ENCODE measurements at places on chromosomes 5 and 9.

- DNase-seq: no peak
Measured at GRCh38 chr9:35680331-35681105, 6.8 kb downstream of the CA9 start.

DNA sequence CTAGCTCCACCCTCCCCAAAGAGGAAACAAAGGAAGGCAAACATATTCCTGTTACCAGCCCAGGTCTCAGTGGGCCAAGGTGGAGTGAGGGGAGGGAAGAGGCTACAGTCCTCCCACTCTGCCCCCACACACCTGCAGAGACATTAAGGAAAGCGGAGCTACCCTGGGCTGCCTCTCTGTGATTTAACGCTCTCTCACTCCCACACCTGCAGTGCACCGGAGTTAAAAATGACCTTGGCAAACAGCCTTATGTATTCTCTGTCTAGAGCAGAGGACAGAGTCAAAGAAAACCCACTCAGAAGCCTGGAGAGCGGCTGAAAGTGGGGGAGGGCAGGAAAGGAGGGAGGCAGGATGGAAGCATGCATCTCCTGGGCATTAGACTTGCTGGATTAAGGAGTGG is 32.7 kb downstream of the KCNIP1 start:
- no peak for DNase-seq

DNA sequence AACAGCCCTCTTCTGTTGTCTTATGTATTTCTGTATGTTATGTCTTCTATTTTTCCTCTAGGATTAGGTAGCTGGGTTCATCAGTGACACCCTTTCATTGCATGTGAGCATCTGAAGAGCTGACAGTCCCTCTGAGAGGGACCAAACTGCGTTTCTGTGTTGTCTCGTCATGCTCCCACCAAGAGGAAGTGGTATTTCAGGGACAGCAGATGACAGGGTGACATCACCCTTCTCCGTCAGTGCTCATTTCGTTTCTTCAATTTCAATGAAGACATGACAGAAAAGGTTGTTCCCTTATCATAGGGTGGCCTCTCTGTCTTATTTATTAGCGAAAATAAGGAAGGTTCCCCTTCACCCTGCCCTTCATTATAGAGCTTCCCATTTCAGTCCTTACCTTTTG is 225.9 kb upstream of the NR4A3 start:
- no peak for DNase-seq

- no peak for DNase-seq
Measured at GRCh38 chr5:96288166-96288844, 144.7 kb downstream of the PCSK1 start.

DNA sequence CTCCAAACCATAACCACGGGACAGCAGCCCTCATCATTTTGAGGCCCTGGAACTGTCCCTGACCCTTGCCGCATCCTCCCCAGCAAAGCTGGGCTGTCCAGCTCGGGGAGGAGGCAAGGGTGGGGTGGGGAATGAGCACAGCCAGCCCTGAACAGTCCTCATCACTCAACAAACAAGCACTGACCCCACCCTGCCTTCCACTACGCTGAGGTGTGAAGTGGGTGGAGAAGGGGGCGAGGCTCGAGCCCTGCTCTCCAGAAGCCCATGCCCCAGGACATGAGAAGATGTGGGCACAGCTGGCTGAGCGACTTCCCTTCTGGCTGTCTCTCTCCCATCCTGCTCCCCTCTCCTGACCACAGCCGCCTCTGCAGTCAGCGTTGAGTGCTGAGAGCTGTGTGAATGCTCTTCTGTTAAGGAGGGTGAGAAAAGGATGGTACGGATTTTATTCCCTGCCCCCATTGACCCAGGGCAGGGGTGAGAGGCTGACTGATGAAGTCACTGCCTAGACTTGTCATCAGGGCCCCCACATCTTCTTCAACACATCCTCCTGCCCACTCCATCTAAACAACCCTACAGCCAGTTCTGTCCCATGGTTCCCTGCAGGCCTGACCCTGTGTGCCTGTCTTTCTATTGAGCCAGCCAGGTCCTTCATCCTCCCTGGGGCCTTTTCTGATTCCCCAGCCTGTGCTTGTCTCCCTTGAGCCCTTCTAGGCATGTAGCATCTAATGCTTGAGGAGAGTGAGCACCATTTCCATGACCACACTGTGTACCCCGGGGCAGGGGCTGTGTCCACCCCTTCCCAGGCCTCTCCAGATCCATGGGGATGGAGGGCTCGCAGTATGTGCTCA is 276.0 kb downstream of the FSTL4 start:
- DNase-seq: no peak

DNA sequence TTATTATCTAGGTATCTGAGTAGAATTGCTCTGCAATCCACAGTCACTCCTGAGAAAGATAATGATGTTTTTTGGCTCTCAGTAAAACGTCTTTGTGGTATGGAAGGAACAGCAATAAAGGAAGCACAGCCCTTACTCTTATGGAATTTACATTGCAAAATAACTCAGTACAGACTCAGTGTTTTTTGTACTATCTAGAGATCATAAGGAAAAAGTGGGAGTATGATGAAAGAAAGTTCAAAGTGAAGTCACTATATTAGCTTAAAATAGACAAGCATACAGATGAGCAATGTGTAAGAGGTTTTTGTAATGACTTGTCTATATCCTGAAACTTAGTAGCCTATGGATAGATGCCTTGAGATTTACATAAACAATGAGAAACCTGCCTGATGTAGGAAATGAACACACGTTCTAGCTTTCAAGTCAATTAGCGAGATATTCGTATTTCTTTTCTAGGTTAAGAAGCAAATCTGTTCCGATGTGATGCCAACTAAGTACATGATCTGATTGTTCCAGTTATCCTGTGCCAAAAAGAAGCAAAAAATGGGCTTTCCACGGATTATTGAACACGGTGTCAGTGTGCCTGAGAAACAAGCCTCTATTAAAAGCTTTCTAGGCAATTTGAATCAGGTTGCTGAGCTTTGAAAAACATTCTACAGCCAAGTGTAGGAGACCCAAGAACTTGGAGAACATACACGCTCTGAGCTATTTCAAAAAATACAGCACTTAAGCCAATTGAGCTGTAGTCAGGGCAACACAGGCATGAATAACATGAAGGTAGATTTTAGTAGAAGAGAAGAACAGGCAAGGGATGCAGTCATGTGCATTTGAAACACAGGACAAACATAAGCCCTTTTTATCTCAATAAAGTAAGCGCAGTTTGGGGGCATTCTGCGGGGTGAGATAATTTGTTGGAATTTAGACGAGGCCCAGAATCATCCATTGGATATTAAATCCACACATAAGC is 86.3 kb upstream of the TAF11L2 start:
- no peak for DNase-seq

DNA sequence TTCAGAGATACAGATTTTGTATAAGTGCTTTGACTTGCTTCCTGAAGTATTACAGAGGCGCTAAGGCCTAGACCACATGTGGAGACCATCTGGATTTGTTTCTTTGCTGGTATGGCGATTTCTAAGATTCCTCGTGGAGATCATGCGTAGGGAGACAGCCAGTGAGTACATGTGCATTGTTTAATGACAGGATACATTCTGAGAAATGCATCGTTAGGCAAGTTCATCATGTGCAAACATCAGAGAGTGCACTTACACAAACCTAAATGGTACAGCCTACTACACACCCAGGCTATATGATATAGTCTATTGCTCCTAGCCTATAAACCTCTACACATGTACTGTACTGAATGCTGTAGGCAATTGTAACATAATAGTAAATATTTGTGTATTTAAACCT is 16.5 kb upstream of the CEP120 start:
- no peak for DNase-seq

- no peak for DNase-seq
Measured at GRCh38 chr5:111111956-111112355, 19.8 kb downstream of the WDR36 start.

DNA sequence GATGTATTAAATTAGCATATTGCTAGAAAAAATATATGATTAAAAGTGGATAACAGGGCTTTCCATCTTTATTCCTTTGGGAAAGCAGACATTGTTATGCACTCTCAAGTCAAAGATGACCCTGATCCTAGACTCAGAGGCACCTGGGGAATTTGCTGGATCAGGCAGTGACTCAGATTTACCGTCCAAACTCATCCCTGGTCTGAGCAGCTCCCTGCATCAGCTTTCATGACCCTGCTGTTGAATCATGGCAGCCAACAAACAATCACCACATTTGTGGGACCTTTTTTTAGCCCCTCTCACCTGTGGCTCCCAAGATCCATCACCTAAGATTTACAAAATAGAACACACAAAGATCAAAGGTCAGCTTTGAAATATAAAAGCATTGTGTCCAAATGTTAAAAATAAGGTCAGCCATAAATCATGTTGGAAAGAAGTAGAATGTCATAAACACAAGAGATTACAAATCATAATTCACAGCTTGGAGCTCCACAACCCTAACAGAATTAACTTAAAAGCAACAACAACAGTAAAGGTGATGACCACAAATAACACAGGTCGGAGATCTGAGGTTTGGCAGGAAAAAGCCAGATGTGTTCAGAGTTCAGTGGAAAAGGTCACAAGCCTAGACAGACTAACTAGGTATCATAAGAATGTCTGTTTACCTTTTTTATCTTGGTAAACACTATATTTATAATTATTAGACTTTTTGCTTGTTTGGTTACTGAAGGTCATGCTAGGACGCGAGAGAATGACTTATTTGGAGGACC is 55.5 kb downstream of the ZFAND5 start:
- no peak for DNase-seq

GRCh38 chr9:100819980-100820379 is 208.5 kb upstream of the PLPPR1 start:
- DNase-seq: no peak

DNA sequence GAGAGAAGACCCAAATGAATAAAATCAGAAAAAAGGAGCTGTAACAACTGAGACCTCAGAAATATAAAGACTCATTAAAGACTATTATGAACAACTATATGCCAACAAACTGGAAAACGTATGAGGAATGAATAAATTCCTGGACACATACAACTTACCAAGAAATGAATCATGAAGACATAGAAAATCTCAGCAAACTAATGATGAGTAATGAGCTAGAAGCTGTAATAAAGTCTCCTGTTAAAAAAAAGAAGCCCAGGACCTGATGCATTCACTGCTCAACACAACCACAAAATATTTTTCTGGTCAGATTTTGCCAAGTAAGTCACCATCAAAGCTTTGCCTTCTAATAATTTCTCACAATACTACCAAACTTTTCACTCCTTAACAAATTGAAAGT is 666.7 kb downstream of the LRRC70 start:
- DNase-seq: no peak

GRCh38 chr5:72407541-72407940 is 87.4 kb downstream of the PTCD2 start:
- no peak for DNase-seq

GRCh38 chr5:38258319-38259061 is at the start of gene EGFLAM:
TSS of gene EGFLAM (plus strand) at chr5:38258559. CDS start at chr5:38258755, 196 bp downstream.
- DNase-seq: peak; percentile 43

- no peak for DNase-seq
Measured at GRCh38 chr9:123262338-123262737, 6.0 kb downstream of the STRBP start.

- no peak for DNase-seq
Measured at GRCh38 chr5:142819292-142819691, 49.1 kb downstream of the ARHGAP26 start.

DNA sequence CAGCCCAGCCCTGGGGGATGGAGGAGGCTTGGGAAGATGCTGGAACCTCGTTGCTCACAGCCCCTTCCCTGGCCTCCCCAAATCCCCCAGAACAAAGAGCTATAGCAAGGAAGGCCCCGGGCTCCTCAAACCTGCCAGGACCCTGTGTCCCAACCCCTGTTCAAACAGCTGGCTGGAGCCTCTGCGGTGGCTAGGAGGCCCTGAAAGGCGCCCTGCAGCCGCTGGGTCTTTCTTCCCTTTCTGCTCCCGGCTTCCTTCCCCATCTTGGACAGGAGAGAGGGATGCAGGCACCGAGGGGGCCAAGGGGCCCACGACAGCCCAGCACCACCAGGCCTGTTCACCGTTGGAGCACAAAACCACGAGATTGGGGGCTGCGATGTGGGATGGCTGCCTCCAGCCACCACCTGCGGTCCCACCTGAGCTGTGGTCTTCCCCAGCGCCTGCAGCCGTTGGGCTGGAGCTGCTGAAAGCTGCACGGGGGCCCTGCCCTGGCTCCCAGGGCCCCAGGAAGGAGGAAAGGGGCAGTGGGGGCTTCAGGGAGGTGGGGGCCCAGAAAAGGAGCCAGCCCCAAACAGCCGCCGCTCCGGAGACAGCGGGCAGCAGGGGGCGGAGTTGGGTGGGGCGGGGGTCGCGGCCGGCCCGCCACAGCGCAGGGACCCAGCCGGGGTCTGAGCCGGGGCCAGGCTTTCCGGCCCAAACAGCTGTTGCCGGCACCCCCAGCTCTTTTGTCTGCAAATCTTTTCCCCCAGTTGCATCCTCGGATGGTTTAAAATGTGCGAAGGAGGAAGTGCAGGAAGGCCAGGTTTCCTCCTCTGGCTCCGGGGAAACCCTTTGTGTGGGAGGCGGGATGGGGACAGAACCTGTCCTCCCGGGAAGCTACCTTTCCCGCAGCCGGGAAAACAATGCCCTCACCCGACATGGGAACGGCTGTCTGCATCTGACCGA is 16.1 kb downstream of the NOTCH1 start:
- no peak for DNase-seq

- no peak for DNase-seq
Measured at GRCh38 chr9:125749951-125750626, 2.9 kb downstream of the PBX3 start.

GRCh38 chr5:143225511-143225910 is 178.0 kb downstream of the NR3C1 start:
- no peak for DNase-seq

DNA sequence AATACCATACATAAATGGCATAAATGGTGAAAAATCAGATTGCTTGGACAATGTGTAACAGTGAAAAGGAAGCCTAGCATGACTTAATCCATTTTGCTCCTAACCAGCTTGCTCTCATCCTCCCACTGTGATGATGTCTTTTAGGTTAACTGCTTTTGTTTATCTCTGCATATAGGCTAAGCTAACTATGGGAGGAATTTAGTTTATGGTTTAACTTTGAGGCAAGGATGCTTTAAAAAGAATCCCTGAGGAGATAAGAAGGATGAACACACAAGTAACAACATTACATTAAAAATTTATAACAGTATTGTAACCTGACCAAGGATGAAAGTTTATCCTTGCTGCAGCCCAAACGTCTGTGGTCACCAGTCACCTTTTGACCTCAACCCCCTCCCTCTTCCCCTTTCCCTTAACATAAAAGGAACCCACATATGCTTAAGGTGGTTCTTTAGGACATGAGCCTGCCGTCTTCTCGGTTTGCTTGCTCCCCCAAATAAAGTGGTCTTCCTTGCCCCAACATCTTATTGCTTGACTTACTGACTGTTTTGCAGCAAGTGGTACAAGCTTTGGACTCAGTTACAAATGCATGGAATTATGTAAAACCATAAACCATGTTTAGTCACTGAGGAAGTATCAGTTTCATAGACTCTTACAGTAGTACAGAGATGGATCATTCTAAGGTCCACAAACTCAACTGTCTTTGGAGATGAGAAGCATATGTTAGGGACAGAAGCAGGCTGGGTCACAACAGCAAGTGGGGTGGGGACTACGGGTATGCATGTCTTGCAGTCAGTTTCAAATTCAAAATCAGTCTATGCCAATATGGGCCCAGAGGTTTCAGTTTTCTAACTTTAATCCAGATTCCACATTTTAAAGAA is 31.3 kb downstream of the AGXT2 start:
- DNase-seq: no peak
